Naive thymus-derived CD8-positive, alpha-beta T cell (primary cell): ENCODE measurements at places on chromosomes 1 and 21.

DNA sequence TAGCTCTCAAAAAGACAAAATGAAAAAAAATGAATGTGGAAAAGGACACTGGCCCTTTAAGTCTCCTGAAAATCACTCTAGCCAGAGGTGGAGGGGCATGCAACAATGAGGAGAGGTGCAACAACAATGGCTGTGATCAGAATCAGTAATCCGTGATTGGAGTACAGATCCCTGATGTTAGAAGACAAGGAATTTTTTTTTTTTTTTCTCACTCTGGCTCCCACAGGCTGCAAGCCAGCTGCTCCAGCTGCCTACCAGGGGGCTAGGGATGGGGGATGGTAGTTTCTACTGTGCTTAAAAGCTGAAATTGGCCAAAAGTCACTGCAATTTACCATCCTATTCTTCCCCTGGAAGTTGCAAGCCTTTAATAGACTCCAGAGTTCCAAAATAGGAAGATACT, 54.5 kb downstream of the STYXL2 start:
- no peak for DNase-seq

DNA sequence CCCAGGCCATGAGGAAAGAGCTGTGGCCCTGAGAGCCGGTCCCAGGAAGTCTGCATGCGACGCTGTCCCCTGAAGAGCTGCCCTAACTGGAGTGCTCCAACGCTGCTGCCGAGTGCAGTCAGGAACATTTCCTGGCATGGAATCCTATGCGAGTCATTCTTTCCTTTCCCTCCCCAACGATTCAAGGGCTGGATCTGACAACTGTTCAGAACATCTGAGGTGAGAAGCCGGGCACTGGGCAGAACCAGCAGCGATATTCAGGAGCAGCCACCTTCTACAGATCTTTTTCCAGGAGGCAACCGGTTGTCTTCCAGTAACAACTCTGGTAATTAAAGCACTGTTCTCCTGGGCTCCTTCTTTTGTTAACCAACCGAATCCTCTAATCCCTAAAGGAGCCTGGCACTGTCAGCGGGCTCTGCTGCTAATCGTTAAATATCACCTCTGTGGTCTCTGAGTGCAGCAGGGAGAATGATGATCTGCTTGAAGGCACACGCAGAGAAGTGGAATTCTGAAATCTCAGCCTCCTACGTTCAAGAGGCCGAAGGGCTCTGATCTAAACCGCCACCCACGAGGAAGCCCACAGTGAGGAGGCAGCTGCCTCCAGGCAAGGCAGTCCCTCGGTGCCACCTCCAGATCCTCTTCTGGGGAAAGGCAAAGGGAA, 55.8 kb downstream of the SLC45A1 start:
- no peak for DNase-seq

DNA sequence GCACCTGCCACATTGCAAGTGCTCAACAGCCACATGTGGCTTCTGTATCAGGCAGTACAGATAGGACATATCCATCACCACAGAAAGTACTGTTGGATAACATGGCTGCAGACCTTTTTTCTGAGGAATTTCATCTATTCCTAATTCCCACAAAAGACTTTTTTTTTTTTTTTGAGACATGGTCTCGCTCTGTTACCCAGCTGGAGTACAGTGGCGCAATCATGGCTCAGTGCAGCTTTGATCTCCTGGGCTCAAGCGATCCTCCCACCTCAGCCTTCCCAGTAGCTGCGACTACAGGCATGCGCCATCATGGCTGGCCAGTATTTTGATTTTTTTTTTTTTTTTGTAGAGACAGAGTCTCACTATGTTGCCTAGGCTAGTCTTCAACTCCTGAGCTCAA, 33.3 kb downstream of the YARS1 start:
- no peak for DNase-seq

DNA sequence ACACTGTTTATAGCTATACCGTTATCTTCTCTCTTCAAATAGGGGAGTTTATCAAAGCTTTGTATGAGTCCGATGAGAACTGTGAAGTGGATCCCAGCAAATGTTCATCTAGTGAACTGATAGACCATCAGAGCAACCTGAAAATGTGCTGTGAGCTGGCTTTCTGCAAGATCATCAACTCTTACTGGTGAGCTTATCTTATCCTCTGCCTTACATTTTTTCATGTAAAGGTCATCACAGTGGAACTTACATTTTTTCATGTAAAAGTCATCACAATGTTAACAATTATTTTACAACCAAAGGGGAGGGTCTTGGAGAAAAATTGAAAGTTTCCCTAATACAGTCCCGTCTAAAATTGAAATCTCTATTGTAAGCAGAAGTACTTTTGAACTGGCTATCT, 45.2 kb downstream of the CLEC20A start:
- DNase-seq = no peak

GRCh38 chr21:42609811-42610210, 43.6 kb upstream of the PDE9A start:
- no peak for DNase-seq

DNA sequence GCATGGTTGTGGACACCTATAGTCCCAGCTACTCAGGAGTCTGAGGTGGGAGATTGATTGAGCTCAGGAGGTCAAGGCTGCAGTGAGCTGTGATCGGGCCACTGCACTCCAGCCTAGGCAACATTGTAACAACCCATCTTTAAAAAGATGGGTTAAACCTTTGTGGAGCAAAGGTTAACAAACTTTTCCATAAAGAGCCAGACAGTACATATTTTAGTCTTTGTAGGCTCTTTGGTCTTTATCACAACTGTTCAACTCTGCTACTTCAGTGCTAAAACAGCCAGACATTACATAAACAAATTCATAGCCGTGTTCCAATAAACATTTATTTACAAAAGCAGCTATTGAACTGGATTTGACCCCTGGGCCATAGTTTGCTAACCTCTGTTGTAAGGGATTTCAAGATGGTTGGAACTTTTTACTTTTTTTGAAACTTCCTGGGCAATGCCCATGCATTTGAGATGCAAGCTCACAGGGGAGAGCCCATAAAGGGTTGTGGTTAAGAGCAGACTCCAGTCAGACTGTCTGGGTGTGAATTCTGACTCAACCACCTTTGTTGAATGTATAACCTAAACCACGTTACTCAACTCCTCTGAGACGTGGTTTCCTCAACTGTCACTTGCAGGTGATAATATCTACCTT, 10.8 kb downstream of the INAVA start:
- no peak for DNase-seq
